Activated CD4-positive, alpha-beta T cell treated with anti-CD3 and anti-CD28 coated beads, Interleukin-2, Interleukin-4, amounts not matched to agents 100 ng/mL and 50 ng/mL, durations not matched to agents 16 hours and 8 hours (primary cell): ENCODE measurements at places on chromosomes 4 and X.
A peak's percentile ranks its signal among the peaks of the same experiment; 100 is the strongest.

DNA sequence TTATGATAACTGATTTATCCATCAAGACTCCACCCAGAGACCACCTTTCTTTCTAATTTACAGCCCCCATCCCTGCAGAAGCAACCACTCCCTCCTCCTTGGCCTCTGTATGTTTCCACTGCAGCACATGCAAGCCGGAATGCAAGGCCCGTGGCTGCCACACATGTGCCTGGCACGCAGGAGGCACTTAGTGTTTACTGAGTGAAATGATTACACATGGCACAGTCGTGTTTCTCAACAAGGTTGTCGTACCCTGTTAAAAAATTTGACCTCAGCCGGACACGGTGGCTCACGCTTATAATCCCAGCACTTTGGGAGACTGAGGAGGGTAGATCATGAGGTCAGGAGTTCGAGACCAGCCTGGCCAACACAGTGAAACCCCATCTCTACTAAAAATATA lies 104.3 kb downstream of the APBB2 start:
- DNase-seq, result no peak

- peak; percentile 5 for DNase-seq
Observed at GRCh38 chr4:184028561-184029374, 123.7 kb downstream of the STOX2 start.

DNA sequence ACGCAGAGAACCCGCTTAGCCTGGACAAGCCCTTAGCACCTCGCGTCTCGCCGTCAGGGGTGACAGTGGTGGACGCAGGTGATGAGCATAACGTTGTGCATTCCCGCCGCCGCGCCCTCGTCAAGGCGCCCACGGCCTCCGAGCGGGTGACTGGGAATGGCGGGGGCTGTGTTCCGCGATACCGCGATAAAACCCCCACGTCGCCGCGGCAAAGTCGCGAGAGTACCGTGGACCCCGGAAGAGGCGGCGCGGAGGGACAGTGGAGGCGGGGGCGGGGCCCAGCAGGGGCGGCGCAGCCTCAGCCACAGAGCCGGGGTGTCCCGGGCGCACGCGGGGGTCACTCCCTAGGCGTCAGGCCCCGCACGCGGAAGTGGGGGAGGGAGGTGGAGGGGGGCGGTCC lies 53.8 kb downstream of the ZFYVE28 start:
- DNase-seq, result peak; percentile 41

- no peak for DNase-seq
Observed at GRCh38 chr4:112591593-112591992, 45.1 kb downstream of the ZGRF1 start.

GRCh38 chr4:35500812-35501211 lies 743.5 kb downstream of the ARAP2 start:
- DNase-seq, result no peak

GRCh38 chrX:133660281-133660680 lies 245.0 kb upstream of the GPC4 start:
- DNase-seq, result no peak

- no peak for DNase-seq
Observed at GRCh38 chr4:119152741-119153140, 17.1 kb downstream of the MYOZ2 start.
